ENCODE measurements at places on chromosomes 16 and 17.

DNA sequence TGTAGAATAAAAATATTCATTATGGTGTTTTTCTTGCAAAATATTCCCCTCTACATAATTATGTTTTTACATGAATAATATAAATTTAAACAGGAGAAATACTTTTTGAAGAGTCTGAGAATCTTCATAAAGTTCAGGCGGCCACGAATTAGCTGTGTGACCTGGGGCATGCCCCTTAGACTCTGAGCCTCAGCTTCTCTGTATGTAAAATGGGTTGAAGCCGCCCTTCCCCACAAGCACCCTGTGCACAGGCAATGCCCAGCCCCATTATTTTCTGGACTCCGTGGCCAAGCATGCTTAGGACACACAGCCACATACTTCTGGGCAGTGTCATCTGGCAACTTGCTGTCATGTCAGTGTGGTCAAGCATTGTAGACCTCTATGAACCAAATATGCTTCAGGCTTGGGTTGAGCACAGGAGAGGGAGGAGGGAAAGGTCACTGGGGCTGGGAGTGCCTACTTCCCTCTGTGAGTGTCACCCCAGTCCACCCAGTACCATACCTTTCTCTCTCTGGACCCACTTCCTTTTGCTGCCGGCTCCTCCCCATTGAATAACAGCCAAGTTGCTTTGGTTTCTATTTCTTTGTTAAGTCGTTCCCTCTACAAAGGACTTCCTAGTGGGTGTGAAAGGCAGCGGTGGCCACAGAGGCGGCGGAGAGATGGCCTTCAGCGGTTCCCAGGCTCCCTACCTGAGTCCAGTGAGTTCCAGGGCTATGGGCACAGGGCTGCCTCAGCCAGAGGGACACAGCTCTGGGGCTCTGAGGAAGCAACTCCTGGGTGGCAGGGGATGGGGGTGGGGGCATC, at the start of gene LGALS9:
LGALS9 (plus strand) TSS at position 582 of the 804 bp plus-strand sequence; CDS start at position 660, 78 bp downstream.
- DNase-seq = peak; percentile 7

DNA sequence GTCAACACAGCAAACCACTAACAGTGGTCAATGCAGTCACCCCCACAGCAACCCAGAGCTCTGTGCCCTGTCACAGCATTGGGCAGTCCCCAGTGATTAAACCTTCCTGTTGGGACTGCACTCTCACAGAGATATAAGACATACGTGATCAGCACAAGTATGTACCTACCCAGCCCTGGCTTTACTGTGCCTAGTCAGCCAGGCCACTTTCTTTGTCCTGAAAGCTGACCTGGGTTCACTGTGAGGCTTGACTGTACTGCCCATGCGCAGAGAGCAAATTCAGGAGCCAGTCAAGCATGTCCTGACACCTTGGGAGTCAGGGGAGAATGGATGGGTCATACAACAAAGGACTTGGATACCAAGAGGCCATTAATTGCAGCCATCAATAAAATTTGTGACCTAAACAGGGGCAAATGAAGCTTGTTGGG, 10.9 kb upstream of the TMEM170A start:
- no peak for DNase-seq

- no peak for DNase-seq
Observed at GRCh38 chr16:63244631-63245030, 1208.4 kb upstream of the CDH8 start.

- DNase-seq = no peak
Observed at GRCh38 chr16:19033761-19034160, 33.7 kb upstream of the COQ7 start.

GRCh38 chr17:64783556-64784352, 121.6 kb upstream of the SMURF2 start:
- DNase-seq = no peak

GRCh38 chr16:86554599-86554916, 477 bp downstream of the MTHFSD start:
- DNase-seq = no peak

GRCh38 chr16:10575506-10576130, 4.8 kb downstream of the EMP2 start:
- no peak for DNase-seq

DNA sequence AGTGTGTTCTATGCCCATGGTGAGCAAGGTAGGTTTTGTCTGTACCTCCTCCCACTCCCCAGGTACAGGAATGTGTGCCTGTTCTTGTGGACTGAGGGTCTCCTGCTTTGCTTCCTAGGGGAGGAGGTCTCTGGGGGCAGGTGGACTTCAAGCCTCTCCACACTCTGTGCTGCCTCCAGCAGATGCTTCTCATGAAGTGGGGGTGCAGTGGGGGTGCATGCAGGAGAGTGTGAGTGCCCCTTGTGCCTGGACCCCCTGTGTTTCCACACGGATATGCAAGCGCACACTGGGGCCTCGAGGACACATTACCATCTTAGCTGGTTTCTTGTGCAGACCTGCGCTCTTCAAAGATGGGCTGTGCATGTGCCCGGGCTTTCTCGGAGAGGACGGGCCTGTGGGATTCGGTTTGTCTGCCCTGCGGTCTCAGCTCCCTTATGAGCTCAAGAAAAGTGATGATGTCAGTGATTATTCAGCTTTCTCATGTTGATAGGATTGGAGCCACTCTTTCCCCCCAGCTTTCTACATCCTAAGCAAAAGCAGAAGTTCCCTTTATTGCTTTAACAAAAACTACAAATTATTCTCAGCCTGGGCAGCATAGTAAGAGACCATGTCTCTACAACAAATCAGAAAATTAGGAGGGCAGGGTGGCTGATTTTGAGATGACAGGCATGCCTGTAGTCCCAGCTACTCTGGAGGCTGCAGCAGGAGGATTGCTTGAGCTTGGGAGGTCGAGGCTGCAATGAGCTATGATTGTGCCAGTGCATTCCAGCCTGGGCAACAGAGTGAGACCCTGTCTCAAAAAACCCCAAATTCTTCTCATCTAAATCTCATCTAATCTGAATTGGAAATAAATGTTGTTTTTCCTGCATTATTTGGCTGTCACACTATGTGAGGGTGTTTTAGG, 86.8 kb downstream of the RPTOR start:
- DNase-seq = no peak

DNA sequence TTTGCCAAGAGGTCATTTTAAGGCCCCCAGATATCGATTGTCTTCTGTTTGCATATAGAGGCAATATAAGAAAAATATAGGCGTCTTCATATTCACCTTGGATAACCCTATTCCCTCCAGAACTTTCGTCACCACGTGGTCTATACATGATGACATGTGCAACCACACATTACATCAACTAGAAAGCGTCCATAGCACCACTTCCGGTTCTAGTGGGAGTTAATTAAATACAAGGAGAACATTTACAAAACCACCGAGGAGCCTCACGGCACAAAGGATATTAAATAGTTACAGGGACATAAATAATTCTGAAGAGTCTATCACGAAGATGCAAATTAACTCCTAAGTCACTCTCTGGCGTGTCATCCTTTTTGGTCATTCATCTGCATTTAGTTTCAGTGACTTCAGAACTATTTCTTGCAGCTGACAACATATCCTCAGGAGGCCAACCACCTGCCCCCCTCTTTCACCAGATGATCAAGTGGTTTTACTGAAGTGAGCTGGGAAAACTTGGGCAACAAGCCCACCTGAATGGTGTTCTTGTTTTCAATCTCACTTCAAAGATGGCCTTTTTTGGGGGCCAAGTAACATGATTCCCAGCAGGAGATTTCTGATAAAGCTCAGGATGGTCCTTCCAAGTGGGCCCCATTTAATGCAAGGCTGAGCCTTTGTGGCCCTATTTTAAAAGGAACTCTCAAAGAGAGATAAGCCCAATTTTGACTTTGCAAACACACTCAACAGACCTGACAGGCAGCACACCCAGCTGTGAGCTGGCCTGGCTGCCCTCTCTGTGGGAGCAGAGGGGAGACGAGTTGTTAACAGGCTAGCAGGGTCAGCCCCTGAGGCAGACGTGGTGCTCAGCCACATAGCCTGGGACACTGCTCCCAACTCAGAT, 15.3 kb downstream of the CMTM3 start:
- DNase-seq = no peak

DNA sequence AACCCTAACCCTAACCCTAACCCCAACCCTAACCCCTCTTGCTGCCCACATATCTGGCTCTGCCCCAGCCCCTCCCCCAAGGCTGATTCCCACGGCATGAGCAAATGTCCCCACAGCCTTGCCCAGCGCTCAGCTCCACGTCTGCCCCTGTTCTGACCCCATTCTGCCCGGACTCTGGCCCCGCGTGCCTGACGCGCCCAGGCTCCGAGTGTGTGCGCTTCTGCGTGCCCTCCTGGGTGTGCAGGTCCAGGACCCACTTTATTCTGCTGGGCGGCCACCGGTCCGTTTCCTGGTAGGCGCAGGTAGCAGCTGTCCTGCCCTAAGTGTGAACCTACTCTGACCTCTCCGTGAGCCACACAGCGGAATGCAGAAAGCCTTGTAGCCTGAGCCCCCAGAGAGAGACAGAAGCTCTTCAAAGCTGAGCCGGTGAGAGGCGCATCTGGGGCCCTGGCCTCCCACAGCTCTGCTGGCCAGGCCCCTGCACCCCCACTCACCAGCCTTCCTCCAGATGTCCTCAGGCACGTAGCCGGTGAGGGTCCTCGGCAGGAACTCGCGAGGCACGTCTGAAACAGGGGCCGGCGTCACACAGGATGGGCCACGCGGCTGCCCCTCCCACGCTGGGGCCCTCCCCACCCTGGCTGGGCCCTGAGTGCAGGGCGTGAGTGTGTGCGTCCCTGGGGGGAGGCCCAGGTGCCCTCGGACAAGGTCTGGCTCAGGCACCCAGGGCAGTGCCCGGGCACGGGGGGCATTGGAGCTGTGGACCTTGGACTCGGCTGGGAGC, 14.0 kb upstream of the PABPN1L start:
- no peak for DNase-seq

DNA sequence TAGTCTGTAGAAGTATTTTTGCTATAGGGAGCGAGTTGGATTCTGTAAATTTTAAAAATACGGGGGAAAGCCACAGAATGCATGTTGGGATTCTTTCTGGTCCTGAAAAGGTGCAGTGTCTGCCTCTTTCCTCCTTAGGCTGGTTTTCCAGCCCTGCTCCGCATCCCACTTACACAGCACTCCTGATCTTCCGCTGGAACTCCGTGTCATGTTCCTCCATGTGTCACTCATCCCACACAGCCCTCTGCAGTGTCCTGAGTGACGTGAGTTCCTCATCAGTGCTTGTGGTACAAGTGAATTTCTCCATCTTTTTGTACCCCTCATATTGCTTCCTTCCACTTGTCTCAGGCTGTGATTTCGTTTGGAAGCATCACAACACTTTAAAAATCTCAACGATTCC, 34.5 kb downstream of the COX10 start:
- DNase-seq = no peak

- no peak for DNase-seq
Observed at GRCh38 chr16:25271421-25271820, 13.8 kb upstream of the ZKSCAN2 start.

DNA sequence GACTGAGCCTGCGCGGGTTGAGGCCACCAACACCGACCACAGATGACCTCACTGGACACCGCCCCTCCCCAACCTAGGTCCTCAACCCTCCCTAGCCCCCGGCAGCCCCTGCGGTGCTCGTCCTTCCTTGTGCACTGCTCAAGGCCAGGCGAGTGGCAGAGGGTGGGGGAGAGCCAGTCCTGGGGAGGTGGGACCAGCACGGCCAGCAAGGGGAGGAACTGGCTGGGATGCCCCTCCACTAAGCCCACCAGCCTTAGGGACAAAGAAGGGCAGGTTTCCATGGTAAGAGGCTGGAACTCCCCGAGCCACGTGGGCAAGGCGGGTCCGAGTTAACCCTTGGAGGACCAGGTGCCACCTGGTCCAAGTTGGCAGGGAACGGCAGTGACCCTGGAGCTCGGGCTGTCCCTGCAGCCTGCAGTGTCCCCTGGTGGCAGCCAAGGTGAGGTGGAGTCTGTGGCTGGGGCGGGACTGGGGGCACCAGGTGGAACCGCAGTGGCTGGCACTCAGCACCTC, 9.2 kb downstream of the FSCN2 start:
- DNase-seq = no peak

DNA sequence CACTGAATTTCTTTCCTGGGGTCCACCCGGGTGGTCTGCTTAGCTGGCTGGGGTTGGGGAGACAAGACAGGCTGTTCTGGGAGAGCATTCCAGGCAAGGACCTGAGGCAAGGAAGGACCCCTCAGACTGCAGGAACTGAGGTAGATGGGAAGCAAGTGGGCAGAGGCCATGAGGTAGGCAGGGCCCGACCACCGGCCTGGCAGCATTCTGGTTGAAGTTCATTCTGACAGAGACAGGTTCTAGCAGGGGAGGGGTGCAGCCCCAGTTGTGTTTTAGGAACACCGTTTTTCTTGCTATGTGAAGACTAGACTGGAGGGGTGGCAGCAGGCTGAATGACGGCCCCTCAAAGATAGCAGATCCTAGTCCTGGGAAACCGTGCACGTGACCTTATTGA, 17.5 kb downstream of the B9D1 start:
- no peak for DNase-seq

DNA sequence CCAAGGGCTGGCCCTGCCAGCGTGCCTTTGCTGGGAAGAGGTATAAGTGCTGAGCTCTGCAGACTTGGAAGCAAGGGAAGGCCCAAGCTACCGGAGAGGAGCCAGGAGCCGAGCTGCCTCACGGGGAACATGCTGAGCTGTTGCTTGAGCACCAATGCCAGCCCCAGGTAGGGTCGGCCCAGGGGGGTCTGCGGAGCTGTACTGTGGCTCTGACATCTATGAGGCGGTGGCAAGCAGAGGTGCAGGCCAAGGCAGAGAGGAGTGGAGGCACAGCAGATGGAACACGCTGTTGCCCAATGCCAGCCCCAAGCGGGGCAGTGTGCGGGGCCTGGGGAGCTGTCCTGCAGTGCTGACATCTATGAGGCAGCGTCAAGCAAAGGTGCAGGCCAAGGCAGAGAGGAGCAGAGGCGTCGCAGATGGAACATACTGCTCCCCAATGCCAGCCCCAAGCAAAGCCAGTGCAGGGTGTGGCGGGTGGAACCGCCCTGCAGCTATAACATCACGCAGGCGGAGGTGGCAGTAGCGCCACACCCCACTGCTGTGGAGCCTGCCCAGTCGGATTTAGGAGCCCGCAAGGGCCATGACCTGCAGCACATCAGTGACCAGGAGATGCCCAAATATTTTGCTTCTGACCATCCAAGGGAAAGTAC, 10.0 kb downstream of the GGA2 start:
- no peak for DNase-seq

- DNase-seq = peak; percentile 14
Observed at GRCh38 chr17:16085066-16085699, 85.6 kb downstream of the TTC19 start.

- DNase-seq = no peak
Observed at GRCh38 chr17:80449930-80450576, 26.4 kb downstream of the NPTX1 start.

DNA sequence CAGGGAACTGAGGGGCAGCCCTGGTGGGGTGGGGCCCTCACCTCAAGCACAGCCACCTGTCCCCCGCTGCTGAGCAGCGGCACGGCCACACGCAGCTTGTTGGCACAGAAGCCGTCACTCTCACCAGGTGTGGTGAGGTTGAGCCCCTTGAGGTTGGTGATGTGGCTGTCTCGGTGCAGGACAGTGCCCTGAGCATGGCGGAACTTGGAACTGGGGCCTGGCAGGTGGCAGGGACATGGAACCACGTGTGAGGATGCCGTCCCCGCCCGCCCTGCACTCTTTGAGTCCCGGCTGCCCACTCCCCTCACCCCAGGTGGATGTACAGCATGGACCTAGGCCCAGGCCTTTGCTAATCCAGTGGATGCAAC, 9.7 kb upstream of the VASN start:
- DNase-seq = no peak

GRCh38 chr16:3879258-3879886, 1.1 kb downstream of the CREBBP start:
- DNase-seq = no peak
